ENCODE measurements at places on chromosomes 3 and 15.
A peak's percentile ranks its signal among the peaks of the same experiment; 100 is the strongest.

DNA sequence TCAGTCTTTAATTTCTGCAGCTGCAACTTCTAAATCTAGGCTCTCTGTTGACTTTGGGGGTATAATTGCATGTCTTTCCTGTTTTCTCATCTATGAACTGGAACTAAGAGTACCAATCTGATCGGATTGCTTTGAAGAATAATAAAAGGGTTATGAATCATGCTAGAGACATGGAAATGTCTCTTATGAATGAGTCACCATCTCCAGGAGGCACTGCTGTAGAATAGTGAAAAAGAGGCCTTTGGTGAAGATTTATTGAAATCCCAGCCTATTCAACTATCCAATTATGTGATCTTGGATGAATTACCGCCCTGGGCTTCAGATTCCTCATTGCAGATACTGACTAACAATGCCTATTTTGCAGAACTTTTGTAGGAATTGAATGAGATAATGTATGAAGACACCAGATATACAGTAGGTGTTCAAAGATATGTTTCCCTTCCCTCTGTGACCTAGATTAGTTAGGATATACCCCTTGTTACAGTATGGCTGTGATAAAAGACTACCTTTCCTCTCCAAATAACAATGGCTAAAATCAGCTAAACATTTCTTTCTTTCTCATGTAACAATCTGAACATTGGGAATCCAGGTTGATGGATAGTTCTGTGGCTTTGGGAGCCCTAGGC is 11.5 kb upstream of the CMTM8 start:
- DNase-seq = peak; percentile 59

GRCh38 chr3:9399337-9399703 is 1.9 kb downstream of the SETD5 start:
- DNase-seq = peak; percentile 38

DNA sequence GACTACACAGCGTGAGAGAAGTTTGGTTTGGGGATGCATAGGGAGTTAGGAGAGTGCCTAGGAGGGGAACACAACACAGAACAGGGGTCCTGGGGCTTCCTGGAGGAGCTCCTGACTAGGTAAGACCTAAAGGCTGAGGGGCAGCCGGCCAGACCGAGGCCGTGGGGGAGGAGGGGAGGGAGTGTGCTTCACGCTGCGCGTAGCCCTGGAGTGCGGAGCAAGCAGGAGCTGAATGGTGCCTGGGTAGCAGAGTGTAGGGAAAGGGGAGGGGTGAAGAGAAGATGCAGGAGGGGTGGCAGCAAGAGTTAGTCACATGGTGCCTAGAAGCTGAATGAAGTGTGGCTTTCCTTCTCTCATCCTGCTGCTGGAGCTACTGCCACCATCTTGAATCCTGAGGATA is 32.4 kb upstream of the HHATL start:
- no peak for DNase-seq

GRCh38 chr3:129602730-129603560 is 3.5 kb downstream of the PLXND1 start:
- DNase-seq = peak; percentile 95

- DNase-seq = no peak
Measured at GRCh38 chr3:47283591-47284364, 1.0 kb downstream of the KLHL18 start.

GRCh38 chr15:50767332-50767861 is 1.9 kb upstream of the SPPL2A start:
- no peak for DNase-seq

- DNase-seq = peak; percentile 86
Measured at GRCh38 chr3:192867645-192868044, 50.0 kb downstream of the MB21D2 start.

DNA sequence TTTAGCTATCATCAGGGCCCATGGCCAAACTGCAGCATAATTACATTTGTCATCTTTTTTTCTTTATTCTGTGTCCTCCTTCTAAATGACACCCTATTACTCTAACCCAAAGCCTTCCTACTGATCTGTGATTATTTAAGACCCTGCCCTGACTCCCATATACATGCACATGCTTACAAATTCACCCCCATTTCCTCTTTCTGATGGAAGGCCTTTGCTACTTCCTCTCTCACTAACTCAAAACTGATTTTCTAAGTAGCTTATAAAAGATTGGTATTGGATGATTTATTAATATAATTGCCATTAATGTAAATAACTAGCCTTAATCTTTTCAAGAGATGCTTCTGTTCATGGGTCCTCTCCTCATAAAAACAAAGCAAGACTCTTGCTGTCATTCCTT is 179.2 kb downstream of the EDEM1 start:
- DNase-seq = no peak

DNA sequence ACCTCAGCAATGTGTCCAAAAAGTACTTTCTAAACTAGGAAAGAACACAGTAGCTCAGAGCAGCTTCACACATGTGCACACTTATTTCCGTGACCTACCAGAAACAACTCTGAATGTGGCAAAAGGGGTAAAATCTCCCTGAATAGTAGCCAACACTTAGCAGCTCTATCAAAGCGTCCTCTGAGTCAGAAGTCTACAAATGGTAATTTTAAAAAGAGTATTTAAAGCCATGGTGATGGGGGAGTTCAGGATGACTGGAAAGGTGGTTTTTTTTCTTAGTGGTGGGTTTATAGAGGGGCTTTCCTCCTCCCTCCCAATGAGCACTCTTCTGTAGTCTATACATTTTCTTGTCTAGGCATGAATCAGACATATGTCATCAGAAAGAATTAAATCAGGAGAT is 223.8 kb upstream of the PRICKLE2 start:
- DNase-seq = no peak

DNA sequence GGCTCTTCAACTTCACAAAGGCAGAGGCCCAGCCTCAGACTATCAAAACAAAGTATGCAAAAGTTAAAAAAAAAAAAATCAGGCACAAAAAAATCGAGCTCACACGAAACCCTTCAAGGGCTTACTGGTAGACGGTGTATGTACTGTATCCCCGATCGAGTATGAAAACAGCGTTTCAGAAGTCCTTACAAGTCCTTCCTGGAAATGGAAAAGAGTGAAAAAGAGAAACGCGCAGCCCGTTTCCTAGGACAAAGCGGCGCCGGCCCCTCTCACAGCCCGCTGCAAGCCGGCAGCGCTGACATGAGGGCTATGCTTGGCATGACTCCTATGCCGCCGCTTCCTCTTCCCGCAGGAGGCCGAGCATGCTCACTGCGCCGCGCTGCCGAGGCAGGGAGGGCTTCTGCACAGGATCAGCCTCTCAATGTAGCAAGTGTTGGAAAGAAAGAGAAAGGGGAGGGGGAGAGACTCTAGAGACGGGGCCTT is at the start of gene VGLL4:
Gene VGLL4 (minus strand): TSS at position 311 of the 483 bp plus-strand sequence. CDS start 397 bp downstream, outside the sequence.
- DNase-seq = peak; percentile 96
